ENCODE measurements at places on chromosomes 13 and 19. TPM values are rescaled to one million over a fixed set of nuclear protein-coding genes. Genes with fewer than 3 reads are reported as not detected.

The MLLT1 gene
- 25.2 TPM for total RNA-seq

The ERICH6B gene
- not detected for total RNA-seq

The COX7A1 gene
- total RNA-seq: not detected

The KLK15 gene
- total RNA-seq: not detected

The ATP4A gene
- total RNA-seq: not detected

The TYK2 gene
- total RNA-seq: 51.3 TPM

The SHANK1 gene
- 0.16 TPM for total RNA-seq

The ACP7 gene
- total RNA-seq: 0.23 TPM

The CABP5 gene
- total RNA-seq: not detected

The HCN2 gene
- total RNA-seq: 33.5 TPM

The ZFR2 gene
- total RNA-seq: 0.16 TPM

The RCBTB2 gene
- total RNA-seq: 0.95 TPM

The ZNF808 gene
- total RNA-seq: 0.34 TPM

The OSCAR gene
- not detected for total RNA-seq

The BCL3 gene
- 88.4 TPM for total RNA-seq

The VSTM2B gene
- not detected for total RNA-seq

The SUCLA2 gene
- 32.9 TPM for total RNA-seq

The IZUMO2 gene
- not detected for total RNA-seq

The GAPDHS gene
- total RNA-seq: not detected

The CACNG6 gene
- 12.6 TPM for total RNA-seq

The NTF4 gene
- 0.52 TPM for total RNA-seq

The REEP6 gene
- 3.9 TPM for total RNA-seq

The PEPD gene
- 111 TPM for total RNA-seq

The OR10H1 gene
- not detected for total RNA-seq

The CEACAM20 gene
- not detected for total RNA-seq

Measured in A549 treated with DMSO at 1 μM for 4 hours (cell line).